Heart left ventricle (tissue), 16 donors: ENCODE measurements at places on chromosomes 16 and 17. TPM values are rescaled to one million over a fixed set of nuclear protein-coding genes. Genes with fewer than 3 reads are reported as not detected.

DNA sequence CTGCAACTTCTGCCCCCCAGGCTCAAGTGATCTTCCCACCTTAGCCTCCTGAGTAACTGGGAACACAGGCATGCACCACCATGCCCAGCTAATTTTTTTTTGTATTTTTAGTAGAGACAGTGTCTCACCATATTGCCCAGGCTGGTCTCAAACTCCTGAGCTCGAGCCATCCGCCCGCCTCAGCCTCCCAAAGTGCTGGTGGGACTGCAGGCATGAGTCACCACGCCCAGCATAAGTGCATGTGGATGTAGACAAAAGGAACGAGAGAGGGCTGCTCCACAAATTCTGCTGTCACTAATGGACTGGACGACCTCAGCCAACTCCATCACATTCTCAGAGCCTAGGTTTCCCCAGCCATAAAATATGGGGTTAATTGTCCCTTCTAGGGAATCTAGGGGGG, 7.7 kb upstream of the SP2 start:
- peak; percentile 29 for DNase-seq
- H3K27me3 ChIP-seq: no peaks in the 10 kb centered on the region
- H3K36me3 ChIP-seq: no peaks in the 10 kb centered on the region
- peaks cover 8% of the 10 kb centered on the region for H3K4me1 ChIP-seq
- no peak overlapping the region for H3K4me3 ChIP-seq

GRCh38 chr17:49577650-49577934, 1.9 kb downstream of the NXPH3 start:
- H3K27me3 ChIP-seq: no peaks in the 10 kb centered on the region
- peaks cover 39% of the 10 kb centered on the region for H3K4me1 ChIP-seq
- H3K27ac ChIP-seq: no peak overlapping the region
- no peaks in the 10 kb centered on the region for H3K36me3 ChIP-seq

GRCh38 chr17:77382356-77382911, 241.7 kb downstream of the SEC14L1 start:
- peak overlapping the region; percentile 40 for H3K27ac ChIP-seq
- DNase-seq: no peak
- H3K27me3 ChIP-seq: no peaks in the 10 kb centered on the region
- no peak overlapping the region for H3K4me3 ChIP-seq

DNA sequence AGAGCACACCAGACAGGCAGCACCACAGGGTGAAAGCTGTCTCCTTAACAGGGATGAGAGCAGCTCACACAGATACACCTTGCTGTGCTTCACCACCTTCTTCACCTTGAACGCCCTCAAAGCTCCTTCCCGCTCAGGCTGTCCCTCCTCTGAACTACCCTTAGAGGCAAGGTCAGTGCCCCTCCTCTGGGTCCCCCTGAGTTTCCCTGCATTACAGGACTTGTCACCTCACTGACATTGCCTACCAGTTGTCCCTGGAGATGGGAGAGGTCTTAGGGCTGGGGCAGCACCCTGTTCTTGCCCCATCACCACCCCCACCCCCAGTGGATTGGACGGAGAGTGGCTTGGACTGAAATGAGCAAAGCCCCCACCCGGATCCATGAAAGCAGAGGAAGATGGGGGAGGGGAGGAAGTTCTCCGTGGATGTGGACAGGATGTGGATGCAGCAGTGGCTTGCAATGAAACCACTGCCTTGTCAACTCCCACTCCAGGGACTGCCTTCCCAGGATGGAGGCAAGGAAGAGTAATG, 73.2 kb upstream of the CDH5 start:
- H3K4me1 ChIP-seq: no peaks in the 10 kb centered on the region
- H3K4me3 ChIP-seq: no peak overlapping the region
- H3K36me3 ChIP-seq: no peaks in the 10 kb centered on the region
- H3K27ac ChIP-seq: no peak overlapping the region

DNA sequence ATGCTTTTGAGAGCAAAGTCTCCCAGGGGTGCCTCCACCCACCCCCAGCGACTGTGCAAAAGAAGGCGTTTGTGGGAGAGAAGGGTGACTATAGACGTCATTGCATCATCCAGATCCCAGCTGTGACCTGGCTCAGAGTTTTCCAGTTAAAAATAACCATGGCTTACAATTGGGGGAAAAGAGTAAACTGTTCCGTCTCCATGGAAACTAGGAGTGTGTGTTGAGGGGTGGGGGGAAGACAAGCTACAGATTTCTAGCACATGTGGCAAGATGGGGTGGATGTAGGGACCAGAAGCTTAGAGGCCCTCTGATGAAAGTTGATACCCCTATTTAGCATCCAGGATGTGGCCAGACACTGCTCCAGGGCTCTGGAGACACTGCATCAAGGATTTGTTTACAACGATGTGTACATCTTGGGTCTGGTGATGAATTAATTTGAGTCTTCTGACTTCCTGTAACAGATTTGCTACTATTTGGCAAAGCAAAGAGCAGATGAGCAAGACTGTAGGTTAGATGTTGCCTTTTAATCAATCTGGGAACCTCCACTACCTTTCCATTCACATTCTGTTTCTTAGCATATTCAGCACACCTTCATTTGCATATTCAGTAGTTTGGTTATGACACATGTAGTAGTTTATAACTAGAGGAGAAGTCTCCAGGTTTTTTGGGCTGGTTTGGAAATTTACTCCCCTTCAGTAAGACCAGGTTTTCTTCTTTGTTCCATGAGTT, 6.2 kb upstream of the DUSP14 start:
- H3K4me3 ChIP-seq: no peak overlapping the region
- H3K36me3 ChIP-seq: no peaks in the 10 kb centered on the region
- no peak overlapping the region for H3K27ac ChIP-seq
- no peaks in the 10 kb centered on the region for H3K27me3 ChIP-seq
- DNase-seq: peak; percentile 37

DNA sequence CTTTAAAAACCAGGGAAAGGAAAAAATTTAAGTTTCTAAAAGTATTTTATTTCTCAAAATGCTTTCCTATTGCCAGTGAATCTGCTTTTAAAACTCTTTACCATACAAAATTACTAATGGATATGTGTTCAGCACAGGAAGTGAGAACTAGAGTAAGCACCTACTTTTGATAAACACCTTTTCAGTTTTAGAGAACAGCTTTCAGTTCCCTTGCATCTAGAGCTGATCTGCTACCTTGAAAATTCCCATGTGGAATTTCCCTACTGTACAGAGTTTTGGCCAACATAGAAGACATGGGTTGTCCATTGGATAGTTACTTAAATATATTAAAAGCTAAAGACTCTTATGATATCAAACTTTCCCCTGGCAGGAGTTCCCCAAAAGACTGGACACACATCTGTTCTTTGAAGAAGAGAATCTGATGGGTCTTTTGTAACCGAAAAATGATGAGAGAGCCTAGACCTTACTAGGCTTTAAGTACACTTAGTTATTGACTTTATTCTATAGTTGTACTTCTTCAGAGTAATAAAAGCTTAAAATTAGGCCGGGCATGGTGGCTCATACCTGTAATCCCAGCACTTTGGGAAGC, 112.1 kb upstream of the CNTNAP4 start:
- no peak overlapping the region for H3K4me3 ChIP-seq
- no peak for DNase-seq
- no peaks in the 10 kb centered on the region for H3K4me1 ChIP-seq

GRCh38 chr17:78072961-78073360, 55.6 kb downstream of the TMC6 start:
- no peaks in the 10 kb centered on the region for H3K27me3 ChIP-seq
- no peak overlapping the region for H3K4me3 ChIP-seq
- DNase-seq: no peak
- no peak overlapping the region for H3K27ac ChIP-seq
- H3K4me1 ChIP-seq: no peaks in the 10 kb centered on the region

Gene FSCN2
- 0.35 TPM for total RNA-seq

Gene OR1A1
- not detected for total RNA-seq

Gene SLC13A2
- total RNA-seq: not detected
